ENCODE measurements at places on chromosomes 2 and 18.
A peak's percentile ranks its signal among the peaks of the same experiment; 100 is the strongest.

GRCh38 chr2:65366595-65367125 lies 65.7 kb downstream of the SPRED2 start:
- DNase-seq: no peak

DNA sequence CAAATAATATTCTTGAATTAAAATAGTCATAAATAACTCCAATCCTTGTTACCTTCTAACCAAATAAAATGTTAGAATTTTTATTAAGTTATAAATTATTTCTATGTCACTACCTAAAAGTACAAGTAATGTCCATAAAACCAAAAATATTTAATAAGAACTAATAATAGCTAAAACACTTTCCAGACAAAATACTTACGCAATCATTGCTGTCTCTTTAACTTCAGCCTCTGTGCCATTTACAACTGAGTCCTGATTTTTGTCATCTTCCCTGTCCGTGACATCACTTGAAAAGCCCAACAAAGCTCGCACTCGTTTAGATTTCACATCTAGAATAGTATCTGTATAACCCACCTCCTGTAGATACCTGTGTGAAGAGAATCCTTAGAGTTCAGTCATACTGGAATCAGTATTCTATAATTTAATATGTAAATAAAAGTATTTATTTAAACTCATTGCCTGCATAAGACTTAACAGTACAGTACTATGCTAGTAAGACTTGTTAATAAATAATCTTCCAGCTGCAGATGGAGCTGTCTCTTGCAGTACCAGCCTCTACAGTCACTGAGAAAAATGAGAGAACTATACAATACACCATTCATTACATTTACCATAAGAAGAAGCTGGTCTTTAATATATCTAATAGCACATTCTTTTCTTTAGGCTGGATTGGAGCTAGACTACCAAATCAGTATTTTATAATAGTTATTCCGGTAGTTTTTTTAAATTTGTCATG lies 63.8 kb downstream of the STRN start:
- DNase-seq: no peak

DNA sequence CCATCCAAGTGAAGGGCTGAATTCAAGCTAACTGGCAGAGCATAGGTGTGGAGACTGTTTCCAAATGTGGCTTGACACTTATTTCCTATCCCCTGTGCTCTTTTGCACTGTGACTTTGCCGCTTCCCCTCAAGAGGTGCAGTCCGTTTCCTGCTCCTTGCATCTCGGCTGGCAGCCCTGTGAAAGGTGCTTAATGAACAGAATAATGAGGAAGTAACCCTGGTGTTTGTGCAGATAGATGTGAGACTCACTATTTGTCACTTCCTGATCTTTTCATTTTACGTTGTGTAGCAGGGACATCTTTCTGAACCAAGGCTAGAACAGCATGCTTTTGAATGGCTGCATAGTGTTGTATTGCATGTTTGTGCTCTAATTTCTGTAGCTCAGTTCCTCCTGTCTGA lies 60.8 kb downstream of the CEP192 start:
- peak; percentile 8 for DNase-seq

DNA sequence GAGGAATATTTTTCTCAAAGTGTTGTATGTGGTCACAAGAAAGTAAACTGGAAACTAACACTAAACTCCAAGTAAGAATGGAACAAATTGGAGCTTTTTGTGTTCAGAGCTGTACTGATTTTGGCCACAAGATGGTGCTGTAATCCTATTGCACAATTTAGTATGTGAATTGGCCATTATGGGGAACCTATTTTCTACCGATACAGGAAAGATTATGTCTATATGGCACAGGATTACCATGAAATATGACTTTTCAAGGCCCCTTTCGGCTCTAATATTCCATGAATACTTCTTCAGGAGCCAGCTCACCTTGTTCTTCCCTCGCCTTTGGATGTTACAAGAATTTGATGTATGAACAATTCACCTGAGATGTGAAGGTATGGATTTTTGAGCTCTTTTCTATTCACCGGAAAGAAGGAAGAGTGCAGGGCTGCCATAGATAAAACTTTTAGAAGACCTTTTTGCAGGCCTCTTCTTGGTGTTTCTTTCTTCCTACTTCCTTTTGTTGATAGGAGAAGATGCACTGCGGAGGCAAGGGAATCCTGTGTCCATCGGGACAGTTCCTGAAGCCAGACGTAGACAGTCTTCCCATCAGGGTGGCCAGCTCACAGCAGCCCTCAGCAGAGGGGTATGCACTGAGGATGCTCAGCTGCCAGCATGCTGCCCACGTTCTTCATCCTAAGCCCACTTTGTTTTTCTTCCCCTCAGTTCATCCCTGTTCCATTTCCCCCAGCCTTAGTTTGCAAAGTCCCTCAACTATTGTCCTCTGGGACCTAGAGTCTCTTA lies 13.3 kb downstream of the MRPL44 start:
- no peak for DNase-seq

DNA sequence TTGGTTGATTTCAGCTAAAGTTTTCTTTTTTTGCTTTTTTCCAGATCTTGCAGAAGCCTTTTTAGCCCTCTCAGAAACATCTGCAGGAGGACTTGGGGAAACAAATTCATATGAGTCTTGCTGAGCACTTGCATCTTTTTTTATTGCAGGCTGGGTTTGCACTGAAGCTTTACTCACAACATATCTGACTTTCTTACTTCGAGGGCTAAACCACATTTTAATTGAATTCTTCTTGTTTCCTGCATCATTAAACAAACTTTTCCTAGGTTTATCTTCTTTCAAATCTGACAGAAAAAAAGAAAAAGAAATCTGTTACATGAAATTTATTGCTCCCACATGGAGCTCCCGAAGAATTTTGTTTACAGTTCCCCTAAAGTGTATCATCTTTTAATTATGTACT lies 28.3 kb downstream of the BARD1 start:
- DNase-seq: no peak

- DNase-seq: no peak
Observed at GRCh38 chr2:19899985-19900930, 1.5 kb downstream of the TTC32 start.

DNA sequence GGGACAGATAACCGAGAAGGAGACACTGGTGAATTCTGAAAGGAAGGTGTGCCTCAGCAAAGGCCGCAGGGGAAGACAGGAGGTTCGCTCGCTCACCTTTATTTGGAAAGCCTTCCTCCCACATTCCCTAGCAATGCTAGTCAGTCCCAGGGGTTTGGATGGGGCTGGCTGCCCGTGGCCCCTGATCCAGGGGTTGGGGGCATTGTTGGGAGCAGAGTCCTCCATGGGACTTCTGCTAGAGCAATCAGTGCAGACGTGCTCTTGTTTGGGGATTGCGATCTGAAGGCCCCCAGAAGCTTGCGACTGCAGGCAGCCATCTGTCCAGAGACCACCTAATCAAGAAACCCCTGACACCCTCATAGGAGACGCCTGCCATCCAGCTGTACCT lies 6.0 kb upstream of the CYP27C1 start:
- DNase-seq: no peak

- no peak for DNase-seq
Observed at GRCh38 chr2:37456479-37456878, 112.0 kb downstream of the QPCT start.

Data from GM19239 (cell line).